Activated CD4-positive, alpha-beta T cell treated with anti-CD3 and anti-CD28 coated beads, Interleukin-2, amount 50 U/mL, for 24 hours (primary cell): ENCODE measurements at places on chromosomes 4 and X.

DNA sequence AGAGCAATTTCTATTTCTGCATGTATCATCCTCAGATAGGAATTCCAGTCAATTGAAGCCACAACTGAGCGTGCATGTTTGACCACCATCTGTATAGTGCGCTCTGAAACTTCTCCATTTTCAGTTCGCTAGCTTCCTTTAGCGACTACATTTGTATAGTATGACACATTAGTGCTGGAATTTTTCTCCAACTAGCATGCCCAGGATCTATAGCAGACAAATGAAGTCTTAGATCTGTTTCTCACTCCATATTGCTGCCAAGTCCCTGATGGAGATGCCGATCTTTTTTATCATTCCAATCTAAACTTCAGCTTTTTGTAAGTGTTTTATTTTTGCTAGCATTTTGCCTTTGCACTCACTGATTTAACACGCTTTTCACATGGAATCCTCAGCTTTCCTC is 774.8 kb upstream of the TENM3 start:
- no peak for DNase-seq

DNA sequence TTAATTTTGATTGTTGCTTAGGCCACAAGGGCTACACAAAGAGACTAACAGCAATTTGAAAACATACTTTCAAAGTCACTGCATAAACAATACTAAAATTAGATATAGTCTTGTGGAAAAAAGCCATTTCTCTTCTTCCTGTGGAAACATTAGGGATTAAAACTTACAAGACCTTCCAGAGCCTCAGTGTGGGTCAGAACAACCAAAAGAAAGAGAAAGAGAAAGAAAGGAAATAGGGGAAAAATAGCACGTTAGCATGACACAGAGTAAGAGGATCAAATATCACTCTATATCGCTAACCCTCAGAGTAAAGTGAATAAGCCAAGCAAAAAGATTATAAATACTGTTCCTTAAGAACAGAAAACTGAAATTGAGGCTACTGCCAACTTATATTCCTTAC is 127.8 kb upstream of the DIAPH2 start:
- no peak for DNase-seq

DNA sequence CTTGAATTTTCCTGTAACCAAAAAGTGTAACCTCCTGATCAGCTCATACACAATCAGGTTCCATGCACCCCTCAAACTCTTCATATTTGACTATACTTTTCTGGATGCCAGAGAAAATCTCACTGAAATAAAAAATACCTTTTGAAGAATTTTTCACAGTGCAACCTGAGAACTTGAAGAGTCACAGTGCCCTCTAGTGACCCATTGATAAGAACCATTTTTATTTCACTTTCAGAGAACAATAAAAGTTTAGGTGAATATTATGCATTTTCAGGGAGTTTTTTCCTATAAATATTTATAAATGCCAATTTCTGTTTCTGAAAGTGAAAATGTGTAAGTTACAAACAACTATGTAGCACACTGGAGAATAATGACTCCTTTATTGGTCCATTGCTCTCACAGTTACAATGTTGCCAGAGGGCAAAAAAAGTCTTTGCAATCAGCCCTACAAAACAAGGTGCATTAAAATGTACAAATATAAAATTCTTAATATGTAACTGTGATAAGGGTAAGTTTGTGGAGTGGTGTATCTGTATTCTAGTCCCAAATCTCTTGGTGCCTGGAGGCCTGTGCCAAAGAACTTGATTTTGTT is 153.6 kb upstream of the INTU start:
- no peak for DNase-seq

DNA sequence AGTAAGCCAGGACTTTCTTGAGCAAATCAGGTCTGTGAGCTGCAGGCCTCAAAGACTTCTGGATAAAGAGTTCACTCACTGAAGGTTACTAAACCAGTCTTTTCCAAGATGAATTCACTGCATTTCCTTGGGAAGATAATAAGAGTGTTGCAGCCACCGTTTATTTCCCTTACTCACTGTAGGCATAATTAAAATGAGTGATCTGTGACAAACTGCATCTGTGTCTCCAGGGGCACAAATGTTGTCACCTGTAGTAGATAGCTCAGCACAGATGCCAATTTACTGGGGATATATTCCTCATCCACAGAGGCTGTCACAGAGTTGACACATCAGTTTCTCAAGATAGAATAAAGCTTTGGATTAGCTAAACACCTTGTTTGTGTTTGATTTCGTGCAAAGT is 580.2 kb downstream of the SPRY1 start:
- no peak for DNase-seq

- DNase-seq = no peak
Observed at GRCh38 chr4:146507632-146508031, 14.1 kb downstream of the SLC10A7 start.

DNA sequence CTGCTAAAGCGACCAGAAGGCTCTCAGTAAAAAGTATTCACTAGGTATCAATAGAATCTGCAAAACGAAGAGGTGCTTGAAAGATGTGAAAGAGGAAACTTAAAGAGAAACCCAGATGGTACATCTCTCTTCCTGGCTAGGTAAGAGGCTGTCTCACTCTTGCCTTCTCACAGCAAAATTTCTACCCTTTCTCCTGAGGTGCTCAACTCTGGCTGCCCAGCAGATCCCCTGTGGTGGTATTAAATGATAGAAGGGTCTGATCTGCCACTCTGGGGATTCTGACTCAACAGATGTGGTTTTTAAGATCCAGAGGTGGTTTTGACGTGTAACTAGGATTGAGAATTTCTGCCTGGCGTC is 14.9 kb upstream of the TSPAN5 start:
- no peak for DNase-seq

DNA sequence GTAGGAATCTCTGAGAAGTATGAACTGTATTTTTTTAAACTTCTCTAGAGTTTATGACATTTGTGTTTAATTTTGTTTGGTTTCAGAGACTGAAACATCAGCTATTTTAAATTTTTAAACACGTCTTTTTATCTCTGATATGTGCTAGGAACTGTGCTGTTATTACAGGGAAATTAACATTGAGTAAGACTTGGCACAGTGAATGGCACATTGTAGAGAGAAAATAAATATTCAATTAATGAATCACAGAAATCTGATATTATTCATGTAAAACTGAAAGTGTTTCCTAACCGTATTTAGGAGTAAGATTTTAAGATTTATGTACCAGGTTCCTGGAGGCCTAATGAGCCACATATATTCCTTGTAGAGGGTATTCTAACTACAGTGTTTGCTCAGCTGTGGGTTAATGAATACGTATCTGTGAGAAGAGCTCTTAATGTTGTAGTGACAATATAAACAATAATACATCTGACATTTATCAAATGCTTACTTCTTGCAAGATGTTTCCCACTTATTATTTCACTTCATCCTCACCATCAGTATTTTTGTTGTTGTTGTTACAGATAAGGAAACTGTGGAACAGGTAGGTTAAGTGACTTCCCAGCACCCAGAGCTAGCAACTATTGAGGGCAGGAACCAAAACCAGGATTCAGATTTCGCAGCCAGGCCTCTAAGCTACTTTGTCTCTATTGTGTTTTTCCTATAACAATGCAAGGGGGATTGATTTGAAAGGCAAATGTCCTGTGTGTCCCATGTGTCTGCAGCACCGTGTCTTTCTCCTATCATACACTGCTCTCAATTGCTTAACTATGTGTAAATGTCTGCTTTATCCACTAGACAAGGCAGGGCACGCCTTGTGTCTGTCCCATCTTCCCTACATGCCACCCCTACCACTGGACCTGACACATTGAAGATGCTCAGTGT is 121.1 kb upstream of the FAM9C start:
- DNase-seq = no peak

DNA sequence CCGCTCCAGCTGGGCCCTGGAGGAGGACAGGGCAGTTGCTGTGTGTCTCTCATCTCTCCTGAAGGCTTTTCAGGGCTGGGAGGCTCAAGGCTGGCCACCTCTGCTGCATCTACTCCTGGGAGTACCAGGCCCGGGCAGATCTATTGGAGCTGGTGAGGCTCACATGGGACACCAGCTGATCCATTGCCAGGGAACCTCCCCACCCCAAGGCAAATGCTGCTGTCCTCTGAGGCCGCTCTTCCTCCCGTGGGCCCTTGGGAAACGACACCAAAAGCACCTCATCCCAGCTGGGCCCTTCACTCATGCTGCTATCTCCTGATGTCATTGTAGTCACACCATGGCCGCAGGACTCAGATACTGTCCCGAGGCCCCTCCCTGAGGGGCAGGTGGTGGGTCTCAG is 3.6 kb downstream of the UBL4A start:
- no peak for DNase-seq

GRCh38 chr4:73433140-73433539 is 2.9 kb upstream of the AFP start:
- DNase-seq = no peak

DNA sequence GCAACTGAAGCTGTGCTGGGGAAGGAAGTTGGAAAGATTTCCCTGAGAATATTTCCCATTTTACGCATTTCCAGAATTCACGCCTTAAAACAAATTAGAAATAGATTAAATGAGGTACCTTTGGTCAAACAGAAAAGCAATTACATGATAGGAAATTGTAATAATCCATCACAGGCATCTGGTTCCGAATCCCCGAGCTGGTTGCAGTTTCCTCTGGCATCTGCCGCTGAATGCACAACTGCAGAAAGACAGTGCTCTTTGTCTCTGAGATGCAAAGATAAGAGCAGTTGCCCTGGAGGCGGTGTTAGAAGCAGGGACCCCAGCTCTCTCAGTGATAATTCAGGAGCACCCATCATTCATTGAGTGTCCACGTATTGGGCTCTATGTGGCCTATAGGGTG is 224.4 kb downstream of the LDB2 start:
- DNase-seq = no peak

DNA sequence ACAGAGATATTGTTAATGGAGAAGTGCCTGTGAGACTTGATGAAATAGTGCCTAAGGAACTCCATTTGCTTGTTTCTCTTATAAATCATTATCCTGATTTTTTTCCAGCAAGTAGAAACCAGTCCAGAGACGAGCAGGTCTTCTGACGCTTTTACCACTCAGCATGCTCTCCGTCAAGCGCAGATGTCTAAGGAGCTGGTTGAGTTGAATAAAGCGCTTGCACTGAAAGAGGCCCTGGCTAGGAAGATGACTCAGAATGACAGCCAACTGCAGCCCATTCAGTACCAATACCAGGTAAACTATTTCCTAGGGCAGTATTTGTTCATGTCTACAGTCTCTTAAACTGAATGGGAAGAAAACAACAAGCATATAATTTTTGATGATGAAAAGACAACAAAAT is 63.6 kb downstream of the KIF4A start:
- DNase-seq = no peak

DNA sequence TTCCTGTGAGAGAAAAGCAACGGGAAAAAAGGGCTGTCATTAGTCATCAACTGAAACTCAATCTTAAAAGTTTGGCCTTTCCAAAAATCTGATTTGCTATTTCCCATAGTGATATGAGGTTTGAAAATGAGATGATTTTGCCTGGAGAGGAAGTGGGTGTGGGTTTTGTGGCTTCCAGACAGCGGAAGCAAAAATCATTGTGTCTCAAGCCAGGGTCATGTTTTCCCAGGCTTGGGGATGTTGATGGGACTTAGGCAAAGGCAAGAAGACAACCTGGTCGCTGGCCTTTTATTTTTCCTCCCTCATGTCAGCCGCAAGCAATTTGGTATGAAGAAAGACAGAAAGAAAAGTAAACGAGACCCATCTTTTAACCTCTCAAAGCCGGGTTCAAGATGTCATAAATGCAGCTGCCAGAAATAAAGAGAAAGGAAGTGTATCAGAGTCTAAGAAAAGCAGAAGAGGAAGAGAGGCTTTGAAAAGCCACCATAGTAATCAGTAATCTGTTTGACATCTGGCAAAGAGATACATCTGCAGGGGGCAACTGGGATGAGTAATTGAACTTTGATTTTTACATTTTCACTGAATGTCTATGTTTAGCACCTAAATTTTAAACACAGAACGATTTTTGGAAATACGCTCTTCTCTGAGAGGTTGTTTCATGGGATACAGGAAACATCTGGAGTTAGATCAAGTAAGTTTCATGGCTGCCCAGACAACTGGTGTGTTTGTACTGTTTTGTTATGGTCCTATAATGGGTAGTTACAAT is 521.6 kb upstream of the SLIT2 start:
- no peak for DNase-seq

DNA sequence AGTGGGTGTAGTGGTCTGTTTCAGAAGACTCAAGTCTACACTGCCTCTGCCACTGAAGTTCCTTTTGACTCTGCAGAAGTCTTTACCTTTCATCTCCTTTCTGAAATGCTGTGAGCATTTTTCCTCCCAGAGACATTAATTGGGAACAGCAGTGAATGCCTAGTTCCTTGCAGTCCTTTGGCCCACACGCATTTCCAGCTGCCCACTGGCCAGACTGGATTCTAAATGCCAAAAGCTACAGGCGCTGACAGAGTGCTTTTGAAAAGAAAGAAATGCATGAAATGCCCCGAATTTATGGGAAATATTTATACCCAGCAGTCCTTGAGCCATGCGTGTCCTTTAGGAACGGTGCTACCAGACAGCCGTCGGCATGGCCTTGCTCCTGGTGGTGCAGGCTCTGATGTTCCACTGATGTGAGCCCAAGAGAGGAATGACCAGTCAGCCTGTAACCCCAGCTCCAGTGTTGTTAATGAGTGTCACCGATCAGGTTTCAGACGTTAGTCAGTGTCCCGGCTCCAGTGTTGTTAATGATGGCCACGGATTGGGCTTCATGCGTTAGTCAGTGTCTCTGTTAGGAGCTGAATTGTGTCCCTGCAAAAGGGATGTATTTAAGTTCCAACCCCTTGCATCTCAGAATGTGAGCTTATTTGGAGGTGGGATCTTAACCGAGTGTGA is 132.6 kb downstream of the TBL1X start:
- DNase-seq = no peak

DNA sequence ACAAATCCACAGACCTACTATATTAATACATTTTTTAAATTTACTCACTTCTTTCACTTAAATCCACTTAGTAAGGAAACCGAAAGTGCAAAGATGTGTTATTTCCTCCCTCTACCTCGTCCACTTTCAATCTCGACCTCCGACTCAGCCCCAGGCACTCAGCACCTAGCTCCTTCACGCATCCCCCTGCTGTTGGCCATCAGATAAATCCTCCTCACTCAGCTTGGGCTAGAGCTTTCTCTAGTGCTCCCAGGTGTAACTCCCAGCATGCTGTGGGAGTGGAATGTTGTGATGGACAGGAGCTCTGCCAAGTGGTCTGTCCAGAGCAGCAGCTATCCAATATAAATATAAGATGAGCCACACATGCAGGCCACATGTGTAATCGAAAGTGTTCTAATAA is 26.7 kb upstream of the TEC start:
- DNase-seq = no peak

- DNase-seq = no peak
Observed at GRCh38 chrX:108131471-108131870, 39.9 kb downstream of the ATG4A start.

DNA sequence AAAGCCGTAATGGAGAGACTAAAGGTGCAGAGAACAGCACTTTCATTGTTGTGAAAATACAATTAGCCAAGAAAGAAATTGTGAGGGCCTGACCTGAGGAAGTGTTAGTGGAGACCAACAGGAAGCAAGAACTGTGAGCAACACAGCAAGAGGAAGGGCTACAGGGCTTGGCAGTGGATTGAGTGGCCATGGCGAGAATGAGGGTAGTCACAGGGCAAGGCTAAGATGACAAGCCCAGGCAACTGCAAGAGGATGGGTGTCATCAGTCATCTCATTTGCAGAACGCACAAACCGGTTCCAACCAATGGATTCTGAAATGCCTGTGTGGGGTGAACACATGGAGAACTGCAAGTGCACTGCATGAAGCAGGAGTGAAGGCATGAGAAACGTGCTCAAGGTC is 3.6 kb downstream of the SLC10A6 start:
- DNase-seq = no peak

- no peak for DNase-seq
Observed at GRCh38 chrX:129115104-129115503, 408.2 kb downstream of the SMARCA1 start.
